ENCODE measurements at places on chromosomes 7 and 10.

GRCh38 chr10:89744026-89744425 is 42.6 kb downstream of the KIF20B start:
- no peak for DNase-seq

DNA sequence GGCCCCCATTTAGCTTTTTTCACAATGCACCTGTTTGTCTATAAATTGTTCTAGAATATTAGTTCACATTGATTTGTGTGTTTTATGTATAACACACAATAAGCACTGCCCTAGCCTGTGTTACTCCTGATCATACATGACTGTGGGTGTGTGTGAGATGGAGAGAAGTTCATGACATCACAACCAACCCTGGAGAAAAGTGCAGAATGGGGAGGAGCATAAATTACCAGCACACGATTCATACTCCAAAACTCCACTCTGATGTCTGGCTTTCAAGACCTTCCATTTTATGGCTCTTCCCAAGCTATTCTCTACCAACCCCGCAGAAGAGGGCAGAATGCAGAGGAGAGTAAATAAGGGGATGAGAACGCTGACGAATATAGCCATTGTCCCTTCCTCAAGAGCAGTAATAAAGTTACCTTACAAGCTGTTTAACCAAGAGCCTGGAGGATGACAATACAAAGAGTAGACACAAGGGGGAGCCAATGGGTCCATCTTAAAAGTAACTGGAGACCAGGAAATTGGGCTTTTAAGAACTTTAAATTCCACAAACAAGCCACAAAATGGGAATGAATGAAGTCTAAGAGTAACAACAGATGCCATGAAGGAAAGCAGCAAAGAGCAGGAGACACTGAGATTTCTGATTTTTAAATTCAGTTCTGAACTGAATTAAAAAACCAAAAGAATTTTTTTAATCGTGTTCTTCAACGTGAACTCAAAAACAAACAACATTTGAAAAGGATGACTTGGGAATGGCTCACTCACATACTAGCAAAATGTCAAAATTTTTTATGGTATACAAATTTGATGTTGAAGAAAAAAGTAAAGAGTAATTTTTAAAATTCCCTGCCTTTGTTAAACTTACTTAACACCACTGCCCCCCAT is 159.6 kb downstream of the PARD3 start:
- no peak for DNase-seq

- DNase-seq: no peak
Observed at GRCh38 chr7:149850716-149851115, 12.5 kb downstream of the ZNF862 start.

DNA sequence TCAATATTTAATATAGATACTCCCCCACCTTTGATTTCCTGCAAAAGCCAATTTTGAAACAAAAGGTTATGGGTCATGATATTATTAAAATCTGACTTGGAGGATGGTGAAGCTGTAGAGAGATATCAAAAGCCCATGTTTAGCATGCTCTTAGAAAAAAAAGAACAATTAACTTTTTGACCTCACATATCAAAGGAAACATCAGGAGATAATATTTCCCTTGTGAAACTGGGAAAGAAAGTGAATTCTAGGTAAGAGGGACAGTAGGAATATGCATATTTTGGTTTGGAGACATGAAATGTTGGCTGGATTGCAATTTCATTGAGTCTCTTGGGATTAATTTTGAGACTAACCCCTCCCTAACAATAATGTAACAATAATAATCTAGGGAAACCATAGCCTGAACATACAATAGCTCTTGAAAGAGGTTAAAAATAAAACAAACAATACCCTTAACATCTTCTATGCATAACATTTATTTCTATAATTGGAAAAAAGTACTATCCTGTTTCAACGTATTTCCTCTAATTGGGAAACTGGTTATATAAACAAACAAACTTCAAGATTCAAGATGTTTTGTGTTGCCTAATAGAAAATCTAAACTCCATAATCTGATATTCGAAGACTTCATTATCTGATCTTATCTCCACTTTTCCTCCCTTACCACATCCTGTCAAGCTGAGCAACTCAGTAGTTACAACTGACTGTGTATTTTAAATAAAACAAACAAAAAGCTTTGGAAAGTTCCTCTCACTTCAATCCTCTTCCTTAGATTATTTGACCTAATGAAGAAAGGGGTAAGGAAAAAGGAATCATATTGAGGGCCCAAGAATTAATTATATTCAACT is 14.8 kb downstream of the TMEM26 start:
- DNase-seq: no peak

GRCh38 chr7:150852371-150852905 is at the start of gene AOC1:
TSS of gene AOC1 (plus strand) at chr7:150852517. CDS start at chr7:150856471, 3,954 bp downstream.
- no peak for DNase-seq

GRCh38 chr10:129881641-129882040 is 82.4 kb downstream of the EBF3 start:
- DNase-seq: no peak

GRCh38 chr10:12187321-12187905 is 8.3 kb downstream of the NUDT5 start:
- DNase-seq: no peak

DNA sequence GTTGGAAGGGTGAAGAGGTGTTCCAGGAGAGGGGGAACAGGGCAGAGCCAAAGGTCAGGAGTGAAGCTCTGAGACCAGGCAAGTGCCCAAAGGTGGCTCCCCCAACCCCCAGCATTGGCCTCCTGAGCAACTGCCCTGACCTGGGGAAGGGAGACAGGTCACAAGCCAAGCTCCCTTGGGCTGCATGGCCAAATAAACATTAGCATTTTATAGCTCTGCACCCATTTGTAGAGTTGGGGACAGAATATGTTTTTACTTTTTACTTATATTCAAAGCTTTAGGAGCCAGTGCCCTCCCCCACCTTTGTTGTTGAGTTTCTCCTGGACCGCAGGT is 4.0 kb downstream of the UNC5B start:
- DNase-seq: no peak

- peak; percentile 23 for DNase-seq
Observed at GRCh38 chr10:4767033-4767814, 58.8 kb upstream of the AKR1E2 start.

DNA sequence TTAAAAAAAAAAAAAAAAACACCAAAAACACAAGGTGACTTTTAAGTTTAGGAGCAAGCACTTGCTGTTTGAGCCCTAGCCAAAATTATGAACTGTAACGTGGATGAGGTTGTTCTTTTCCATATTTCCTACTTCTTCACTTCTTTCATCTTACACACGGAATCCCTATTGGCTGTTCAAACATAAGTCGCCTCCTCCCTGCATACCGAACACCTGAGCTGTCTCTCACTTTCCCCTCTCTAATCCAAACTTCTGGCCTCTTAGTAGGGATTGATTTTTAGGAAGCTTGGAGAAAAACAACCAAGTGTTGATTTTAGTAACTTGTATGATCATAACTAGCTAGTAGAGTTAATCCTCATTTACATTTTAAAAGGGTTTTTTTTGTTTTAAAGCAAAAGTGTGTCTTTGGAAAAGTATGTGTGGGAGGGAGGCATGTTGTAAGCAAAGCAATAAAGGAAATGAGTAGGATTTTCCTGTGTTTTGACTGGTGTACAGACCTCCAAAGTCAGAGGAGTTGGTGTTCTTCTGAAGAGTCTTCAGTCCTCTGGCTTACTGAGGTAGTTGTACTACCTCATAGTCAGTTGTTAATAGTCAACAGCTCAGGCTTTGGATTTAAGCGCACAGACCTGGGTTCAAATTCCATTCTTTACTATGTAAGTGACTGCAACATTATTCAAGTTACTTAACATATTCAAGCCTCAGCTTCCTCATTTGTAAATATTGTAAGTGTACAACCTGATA is 39.3 kb downstream of the RABGEF1 start:
- DNase-seq: no peak

DNA sequence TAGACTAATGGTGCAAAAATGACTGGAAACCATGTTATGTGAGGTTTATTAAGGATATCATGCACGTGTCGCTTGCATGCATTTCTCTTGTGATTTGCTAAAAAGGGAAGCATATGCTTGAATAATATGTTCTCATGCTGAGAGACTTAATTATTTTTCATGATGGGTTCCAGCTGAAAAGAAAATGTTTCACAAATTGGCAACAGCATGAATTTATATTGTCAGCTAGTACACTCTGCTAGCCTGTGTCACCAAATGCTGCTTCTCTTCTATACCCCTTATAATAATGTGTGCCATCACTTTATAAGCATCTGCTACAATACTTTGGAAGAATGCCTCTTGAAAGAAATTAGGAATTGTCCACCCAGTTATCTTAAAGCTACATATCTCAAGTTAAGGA is 63.0 kb downstream of the GNAI1 start:
- DNase-seq: no peak

- no peak for DNase-seq
Observed at GRCh38 chr10:92757066-92757710, 67.4 kb downstream of the HHEX start.

DNA sequence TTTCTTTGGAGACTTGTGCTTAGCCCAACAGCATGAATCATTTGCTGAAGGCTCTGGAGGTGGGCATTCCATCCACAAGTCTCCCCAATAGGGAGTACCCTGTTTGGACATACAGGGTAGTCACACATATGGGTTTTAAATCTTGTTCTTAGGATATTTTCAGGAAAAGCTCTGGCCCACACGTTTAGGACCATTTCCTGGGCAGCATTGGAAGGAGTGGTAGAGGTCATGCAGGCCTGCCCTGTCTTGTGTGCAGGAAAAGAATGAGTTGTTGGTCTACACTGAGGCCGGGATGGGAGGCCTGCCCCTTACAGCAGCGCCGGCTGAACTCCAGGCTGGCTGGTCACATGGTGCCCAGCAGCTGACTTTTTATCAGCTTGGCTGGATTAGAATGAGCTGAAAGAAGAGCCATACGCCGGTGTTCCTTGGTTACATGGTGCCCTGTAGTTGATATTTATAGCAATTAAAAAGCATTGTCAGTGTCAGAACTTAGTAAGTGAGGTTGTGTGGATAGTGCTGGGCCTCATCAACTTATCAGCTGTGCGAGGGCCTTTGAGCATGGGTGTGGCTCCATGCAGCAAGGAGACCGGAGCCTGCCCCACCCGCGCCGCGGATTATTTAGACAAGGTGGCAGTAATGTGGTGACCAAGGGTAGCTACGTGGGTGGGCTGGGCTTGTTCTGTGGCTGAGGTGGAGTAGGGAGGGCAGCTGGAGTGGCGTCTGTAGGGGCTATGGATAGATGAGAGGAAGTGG is 28.6 kb downstream of the OGDH start:
- DNase-seq: peak; percentile 74

DNA sequence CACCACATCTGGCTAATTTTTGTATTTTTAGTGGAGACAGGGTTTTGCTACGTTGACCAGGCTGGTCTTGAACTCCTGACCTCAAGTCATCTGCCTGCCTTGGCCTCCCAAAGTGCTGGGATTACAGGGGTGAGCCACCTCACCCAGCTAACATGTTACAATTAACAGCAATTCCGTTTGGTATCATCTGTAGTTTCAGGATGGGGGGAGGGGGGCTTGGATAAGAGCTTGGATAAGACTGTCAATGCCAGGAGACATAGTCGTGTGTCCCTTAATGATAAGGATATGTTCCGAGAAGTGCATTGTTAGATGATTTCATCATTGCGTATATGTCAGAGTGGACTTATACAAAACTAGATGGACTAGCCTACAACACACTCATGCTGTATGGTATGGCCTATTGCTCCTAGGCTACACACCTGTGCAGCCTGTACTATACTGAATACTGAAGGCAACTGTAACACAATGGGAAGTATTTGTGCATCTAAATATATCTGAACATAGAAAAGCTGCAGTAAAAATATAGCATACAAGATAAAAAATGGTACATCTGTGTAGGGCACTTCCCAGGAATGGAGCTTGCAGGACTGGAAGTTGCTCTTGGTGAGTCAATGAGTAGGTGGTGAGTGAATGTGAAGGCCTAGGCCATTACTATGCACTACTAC is 103.9 kb upstream of the TNS3 start:
- no peak for DNase-seq

GRCh38 chr7:117480055-117480362 is 184 bp downstream of the CFTR start:
- no peak for DNase-seq

DNA sequence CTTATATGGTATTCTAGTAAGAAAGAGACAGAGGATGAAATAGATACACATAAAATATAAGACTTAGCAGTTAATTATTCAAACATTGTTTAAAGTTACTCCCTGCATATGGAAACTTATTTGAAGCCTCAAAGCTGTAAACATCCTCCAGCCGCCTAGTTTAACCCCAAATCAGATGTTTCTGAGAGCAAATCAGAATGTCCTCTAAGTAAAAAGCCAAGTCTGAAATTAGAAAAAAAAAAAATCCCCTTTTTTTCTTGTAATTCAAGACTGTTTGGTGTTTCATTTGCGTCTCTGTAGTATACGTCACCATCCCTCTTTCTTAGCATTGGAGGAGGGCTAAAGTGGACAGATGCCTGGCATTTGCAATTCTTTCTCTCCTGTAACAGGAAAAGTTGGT is 46.4 kb downstream of the TMEM26 start:
- DNase-seq: no peak

- no peak for DNase-seq
Observed at GRCh38 chr7:77329466-77330168, 86.5 kb downstream of the GSAP start.

- no peak for DNase-seq
Observed at GRCh38 chr7:116021237-116021636, 9.3 kb downstream of the TFEC start.

GRCh38 chr7:130359276-130359857 is 14.8 kb downstream of the CPA5 start:
- DNase-seq: no peak

GRCh38 chr7:104629408-104629807 is 301.0 kb downstream of the LHFPL3 start:
- DNase-seq: no peak

- DNase-seq: no peak
Observed at GRCh38 chr7:132756484-132756990, 180.3 kb upstream of the PLXNA4 start.

- DNase-seq: no peak
Observed at GRCh38 chr10:126222736-126223511, 165.4 kb downstream of the ADAM12 start.

- no peak for DNase-seq
Observed at GRCh38 chr10:78165617-78166016, 132.0 kb downstream of the RPS24 start.

DNA sequence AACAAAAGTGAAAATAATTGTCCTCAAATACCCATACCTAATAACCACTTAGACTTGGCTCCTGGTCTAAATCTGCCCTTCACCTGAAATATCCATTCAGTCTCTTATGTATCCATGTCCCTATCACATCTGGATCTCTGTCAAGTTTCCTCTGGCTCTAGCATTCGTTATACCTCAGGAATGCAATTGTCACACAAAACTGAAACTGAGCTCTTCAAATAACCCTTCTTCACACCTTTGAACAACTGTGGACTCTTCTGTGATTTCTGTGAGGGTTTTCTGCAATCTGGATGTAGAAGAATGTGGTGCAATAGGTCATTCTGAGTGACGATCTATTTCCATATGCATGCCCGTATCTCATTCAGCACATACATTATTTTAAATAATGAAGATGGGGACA is 53.5 kb upstream of the FGL2 start:
- no peak for DNase-seq

GRCh38 chr7:19139706-19140327 is 5.4 kb downstream of the FERD3L start:
- DNase-seq: no peak

GRCh38 chr10:88097536-88097935 is 234.1 kb downstream of the PTEN start:
- no peak for DNase-seq

GRCh38 chr7:7870555-7870954 is 98.0 kb upstream of the GLCCI1 start:
- no peak for DNase-seq

Measured in T-helper 2 cell (primary cell).